ENCODE measurements at places on chromosomes 7 and 10.

- DNase-seq, result no peak
These were observed 577.5 kb upstream of the SORCS1 start for GRCh38 chr10:107741971-107742370.

- DNase-seq, result no peak
These were observed 21.8 kb downstream of the STMP1 start for GRCh38 chr7:135684136-135684535.

- no peak for DNase-seq
These were observed 675.6 kb downstream of the MAGI2 start for GRCh38 chr7:78777829-78778228.

GRCh38 chr7:119271147-119271779 is 1001.7 kb upstream of the KCND2 start:
- DNase-seq, result no peak

DNA sequence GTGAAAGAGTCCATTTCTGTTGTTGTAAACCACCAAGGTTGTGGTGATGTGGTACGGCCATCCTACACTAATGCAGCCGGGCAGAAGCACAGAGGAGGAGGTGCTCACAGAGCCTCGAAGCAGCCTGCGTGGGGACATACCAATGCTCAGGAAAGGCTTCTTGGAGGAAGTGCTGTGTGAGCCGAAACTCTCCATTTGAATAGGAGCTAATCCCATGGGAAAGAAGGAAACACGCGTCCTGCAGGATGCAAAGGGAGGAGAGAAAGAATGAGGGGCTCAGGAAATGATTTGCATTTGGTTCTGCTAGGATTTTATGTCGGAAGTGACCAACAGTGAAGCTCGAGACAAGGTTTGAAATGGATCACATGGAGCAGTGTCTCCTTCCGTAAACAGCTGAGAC is 477.9 kb upstream of the ANKRD30A start:
- DNase-seq, result no peak

GRCh38 chr10:132245056-132245455 is 58.3 kb downstream of the DPYSL4 start:
- DNase-seq, result no peak

- no peak for DNase-seq
These were observed 132.0 kb upstream of the CXCL12 start for GRCh38 chr10:44516891-44517290.

GRCh38 chr10:69738071-69738470 is 63.6 kb upstream of the COL13A1 start:
- no peak for DNase-seq

DNA sequence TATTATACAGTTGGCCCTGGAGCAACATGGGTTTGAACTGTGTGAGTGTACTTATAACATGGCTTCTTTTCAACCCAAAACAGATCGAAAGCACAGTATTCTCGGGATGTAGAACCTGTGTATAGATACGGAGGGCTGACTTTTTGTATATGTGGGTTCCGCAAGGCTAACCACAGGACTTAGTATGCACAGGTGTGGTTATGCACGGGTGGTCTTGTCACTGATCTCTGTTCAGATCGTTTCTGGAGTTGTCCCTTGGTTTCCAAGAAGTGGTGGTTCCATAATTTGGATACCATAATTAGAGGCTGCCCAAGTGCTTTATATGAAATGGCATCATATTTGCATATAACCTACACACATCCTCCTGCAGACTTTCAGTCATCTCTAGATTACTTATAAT is 10.9 kb upstream of the BHLHA15 start:
- DNase-seq, result no peak

DNA sequence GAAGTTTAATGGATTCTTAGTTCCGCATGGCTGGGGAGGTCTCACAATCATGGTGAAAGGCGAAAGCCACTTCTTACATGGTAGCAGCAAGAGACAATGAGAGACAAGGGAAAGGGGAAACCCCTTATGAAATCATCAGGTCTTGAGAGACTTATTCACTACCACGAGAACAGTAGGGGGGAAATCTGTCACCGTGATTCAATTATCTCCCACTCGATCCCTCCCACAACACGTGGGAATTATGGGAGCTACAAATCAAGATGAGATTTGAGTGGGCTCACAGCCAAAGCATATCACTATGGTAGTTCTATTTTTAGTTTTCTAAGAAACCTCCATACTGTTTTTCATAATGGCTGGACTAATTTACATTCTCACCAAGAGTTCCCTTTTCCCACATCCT is 36.7 kb downstream of the SPAM1 start:
- no peak for DNase-seq

DNA sequence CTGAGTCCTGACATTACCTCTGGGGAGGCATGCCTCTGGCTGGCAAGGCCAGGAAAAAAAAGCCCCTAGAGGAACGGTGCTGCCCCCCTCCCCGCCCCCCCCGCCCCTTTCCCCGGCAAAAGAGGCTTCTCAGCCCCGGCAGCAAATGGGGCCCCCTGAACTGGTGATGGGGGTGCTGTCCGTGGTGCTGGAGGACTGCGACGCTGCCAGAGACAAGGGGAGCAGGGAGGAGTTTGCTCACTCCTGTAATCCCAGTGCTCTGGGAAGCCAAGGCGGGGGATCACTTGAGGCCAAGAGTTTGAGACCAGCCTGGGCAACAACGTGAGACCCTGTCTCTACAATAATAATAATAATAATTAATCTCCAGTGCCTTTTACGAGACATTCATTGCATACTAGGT is 23.7 kb downstream of the SRRM3 start:
- no peak for DNase-seq

DNA sequence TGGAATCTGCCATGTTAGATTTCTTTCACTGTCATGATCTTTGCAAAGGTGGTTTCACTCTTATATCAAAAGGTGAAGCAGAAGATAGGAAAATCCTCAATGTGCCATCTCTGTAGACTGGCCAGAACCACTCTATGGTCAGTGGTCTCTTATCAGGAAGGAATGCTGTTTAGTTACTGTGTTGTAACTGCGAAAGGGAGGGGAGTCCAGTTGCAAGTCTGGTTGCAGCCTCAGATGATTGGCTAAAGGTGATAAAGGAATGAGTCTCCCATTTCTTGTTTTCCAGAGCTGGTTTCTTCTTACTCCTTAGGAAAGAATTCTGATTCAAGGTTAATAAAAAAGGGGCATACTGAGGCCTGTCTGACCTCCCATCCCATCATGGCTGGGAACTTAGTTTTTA is 58.2 kb upstream of the ICA1 start:
- no peak for DNase-seq

All from right kidney (tissue), 9 donors.